ENCODE measurements at places on chromosomes 11 and 22. TPM values are rescaled to one million over a fixed set of nuclear protein-coding genes. Genes with fewer than 3 reads are reported as not detected.

Gene ANKK1
- 0.77 TPM for total RNA-seq

Gene NRIP3
- total RNA-seq = 1.9 TPM

Gene KRTAP5-2
- total RNA-seq = not detected

Gene ZBTB44
- 72.7 TPM for total RNA-seq

Gene KIRREL3
- total RNA-seq = 0.71 TPM

Gene CRYBB2
- 0.31 TPM for total RNA-seq

Gene NNMT
- 15.4 TPM for total RNA-seq

GRCh38 chr11:3836903-3837302 lies 3.9 kb downstream of the RHOG start:
- peak overlapping the region; percentile 46 for H3K27ac ChIP-seq
- no peaks in the 10 kb centered on the region for H3K27me3 ChIP-seq
- H3K36me3 ChIP-seq = peaks cover 4% of the 10 kb centered on the region
- peaks cover 44% of the 10 kb centered on the region for H3K4me1 ChIP-seq

DNA sequence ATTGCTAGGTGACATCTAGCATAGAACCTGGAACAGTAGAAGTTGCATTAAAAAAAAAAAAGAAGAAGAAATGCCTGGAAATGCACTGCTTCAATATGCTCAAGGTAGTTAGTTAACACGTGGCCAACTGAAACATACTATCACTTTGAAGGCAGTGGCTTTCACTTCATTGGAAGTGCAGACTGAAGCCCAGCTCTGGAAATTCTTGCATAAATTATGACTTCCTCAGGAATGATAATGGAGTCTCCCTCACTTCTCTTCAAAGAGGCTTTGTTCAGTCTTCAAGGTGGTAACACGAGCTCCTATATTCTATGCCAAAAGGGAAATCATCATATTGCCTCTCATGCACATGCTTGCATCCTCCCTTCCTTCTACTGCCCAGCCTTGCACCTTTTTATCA lies 715.9 kb upstream of the API5 start:
- H3K4me1 ChIP-seq = no peaks in the 10 kb centered on the region
- no peak overlapping the region for H3K4me3 ChIP-seq
- no peak for DNase-seq
- no peaks in the 10 kb centered on the region for H3K36me3 ChIP-seq

GRCh38 chr11:72226701-72227100 lies 2.1 kb downstream of the INPPL1 start:
- no peak for DNase-seq
- peaks cover 46% of the 10 kb centered on the region for H3K36me3 ChIP-seq
- H3K27ac ChIP-seq = no peak overlapping the region
- no peaks in the 10 kb centered on the region for H3K27me3 ChIP-seq
- no peak overlapping the region for H3K4me3 ChIP-seq
- H3K4me1 ChIP-seq = peaks cover 9% of the 10 kb centered on the region

GRCh38 chr11:93906486-93906885 lies 56.1 kb upstream of the VSTM5 start:
- no peak for DNase-seq
- no peaks in the 10 kb centered on the region for H3K36me3 ChIP-seq
- peaks cover 2% of the 10 kb centered on the region for H3K27me3 ChIP-seq
- H3K4me3 ChIP-seq = no peak overlapping the region
- no peaks in the 10 kb centered on the region for H3K4me1 ChIP-seq
- H3K27ac ChIP-seq = no peak overlapping the region

GRCh38 chr22:22462813-22463567 lies 45.6 kb downstream of the ZNF280B start:
- DNase-seq = no peak
- H3K4me3 ChIP-seq = no peak overlapping the region
- no peaks in the 10 kb centered on the region for H3K4me1 ChIP-seq
- no peaks in the 10 kb centered on the region for H3K36me3 ChIP-seq
- H3K27me3 ChIP-seq = no peaks in the 10 kb centered on the region

DNA sequence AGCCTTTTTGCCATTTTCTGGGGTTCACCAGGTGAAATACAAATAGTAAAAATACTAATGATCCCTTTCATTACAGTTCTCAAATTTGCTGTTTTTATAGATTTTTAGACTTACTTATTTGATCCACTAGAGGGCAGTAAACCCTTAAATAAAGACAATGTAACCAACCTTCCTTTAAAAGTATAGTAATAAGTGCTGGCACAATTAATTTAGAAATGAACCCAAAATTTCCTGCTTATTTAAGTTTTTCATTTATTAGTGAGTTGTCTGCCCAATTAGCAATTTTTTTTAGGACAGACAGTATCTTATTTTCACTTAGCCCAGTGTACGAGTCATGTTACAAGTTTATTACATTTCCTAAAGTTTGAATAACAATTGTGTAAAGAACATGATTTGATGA lies 4.7 kb downstream of the DDIAS start:
- H3K27ac ChIP-seq = no peak overlapping the region
- H3K36me3 ChIP-seq = no peaks in the 10 kb centered on the region
- no peak for DNase-seq
- no peaks in the 10 kb centered on the region for H3K4me1 ChIP-seq

GRCh38 chr22:39314251-39314971 lies 5.0 kb downstream of the RPL3 start:
- no peak overlapping the region for H3K27ac ChIP-seq
- no peak for DNase-seq
- no peaks in the 10 kb centered on the region for H3K27me3 ChIP-seq
- peaks cover 74% of the 10 kb centered on the region for H3K36me3 ChIP-seq

DNA sequence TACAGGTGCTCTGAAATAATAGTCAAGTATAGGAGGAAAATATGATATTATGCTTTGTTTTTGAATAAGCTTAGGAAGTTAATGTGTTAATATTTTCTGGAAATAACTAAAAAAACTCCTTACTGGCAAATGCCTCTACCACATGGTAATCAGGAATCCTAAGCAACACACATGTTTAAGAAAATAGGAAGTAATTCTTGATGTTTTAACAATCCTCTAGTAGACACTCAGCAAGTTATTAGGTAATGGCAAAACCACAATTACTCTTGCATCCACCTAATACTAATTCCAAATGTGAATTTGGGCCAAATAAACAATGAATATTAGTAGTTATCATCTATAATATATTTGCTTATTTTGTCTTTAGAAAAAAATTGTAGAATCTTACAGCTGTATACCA lies 53.6 kb downstream of the SLC35F2 start:
- H3K4me3 ChIP-seq = no peak overlapping the region
- no peaks in the 10 kb centered on the region for H3K27me3 ChIP-seq
- H3K4me1 ChIP-seq = no peaks in the 10 kb centered on the region
- DNase-seq = no peak
- H3K27ac ChIP-seq = no peak overlapping the region

DNA sequence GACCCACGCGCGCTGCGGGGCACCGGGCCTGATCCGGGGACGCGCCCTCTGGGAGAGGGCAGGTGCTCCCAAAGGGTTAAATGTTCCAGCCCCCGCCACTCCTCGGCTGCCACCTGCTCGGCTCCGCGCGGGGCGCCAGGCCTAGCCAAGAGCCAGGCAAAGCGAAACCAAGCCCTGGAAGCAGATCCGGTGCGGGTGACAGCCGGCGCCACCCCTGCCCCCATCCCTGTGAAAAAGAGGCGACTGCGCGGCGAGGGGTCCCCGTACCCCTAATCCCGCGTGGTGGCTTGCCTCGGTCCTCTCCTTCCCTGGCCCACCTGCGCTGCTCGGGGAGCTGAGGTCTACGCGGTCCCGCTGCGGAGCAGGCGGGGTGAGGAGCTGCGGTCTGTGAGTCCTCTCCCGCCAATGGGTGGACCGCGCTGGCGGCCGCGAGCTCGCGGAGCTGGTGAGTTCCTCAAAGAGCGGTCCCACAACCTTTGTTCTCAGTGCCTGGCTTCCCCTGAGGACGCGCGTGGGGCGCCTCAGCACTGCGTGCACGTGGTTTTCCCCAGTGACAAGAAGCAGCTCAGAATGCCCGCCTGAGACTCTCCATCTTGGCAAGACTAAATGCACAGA lies at the start of gene ME3:
Gene ME3 (minus strand): TSS at position 610 of the 615 bp plus-strand sequence.
- H3K4me1 ChIP-seq = no peaks in the 10 kb centered on the region
- peak within 1 kb of the TSS; percentile 78 for H3K4me3 ChIP-seq
- H3K27ac ChIP-seq = peak within 1 kb of the TSS; percentile 91
- H3K36me3 ChIP-seq = no peaks in the 10 kb centered on the region

GRCh38 chr11:115206365-115207022 lies 297.7 kb downstream of the CADM1 start:
- H3K27ac ChIP-seq = no peak overlapping the region
- no peak for DNase-seq
- no peak overlapping the region for H3K4me3 ChIP-seq
- no peaks in the 10 kb centered on the region for H3K27me3 ChIP-seq
- H3K4me1 ChIP-seq = no peaks in the 10 kb centered on the region

- no peaks in the 10 kb centered on the region for H3K4me1 ChIP-seq
- H3K36me3 ChIP-seq = no peaks in the 10 kb centered on the region
- H3K27ac ChIP-seq = no peak overlapping the region
- no peak overlapping the region for H3K4me3 ChIP-seq
- no peaks in the 10 kb centered on the region for H3K27me3 ChIP-seq
Observed at GRCh38 chr22:20610243-20610686, 102.9 kb downstream of the MED15 start.

- no peaks in the 10 kb centered on the region for H3K27me3 ChIP-seq
- no peak overlapping the region for H3K27ac ChIP-seq
- peaks cover 2% of the 10 kb centered on the region for H3K4me1 ChIP-seq
- no peak for DNase-seq
Observed at GRCh38 chr11:111632516-111633220, 30.4 kb downstream of the SIK2 start.

- H3K4me3 ChIP-seq = no peak overlapping the region
- no peaks in the 10 kb centered on the region for H3K36me3 ChIP-seq
- no peaks in the 10 kb centered on the region for H3K27me3 ChIP-seq
- H3K4me1 ChIP-seq = no peaks in the 10 kb centered on the region
Observed at GRCh38 chr11:129593098-129593497, 217.4 kb downstream of the BARX2 start.

DNA sequence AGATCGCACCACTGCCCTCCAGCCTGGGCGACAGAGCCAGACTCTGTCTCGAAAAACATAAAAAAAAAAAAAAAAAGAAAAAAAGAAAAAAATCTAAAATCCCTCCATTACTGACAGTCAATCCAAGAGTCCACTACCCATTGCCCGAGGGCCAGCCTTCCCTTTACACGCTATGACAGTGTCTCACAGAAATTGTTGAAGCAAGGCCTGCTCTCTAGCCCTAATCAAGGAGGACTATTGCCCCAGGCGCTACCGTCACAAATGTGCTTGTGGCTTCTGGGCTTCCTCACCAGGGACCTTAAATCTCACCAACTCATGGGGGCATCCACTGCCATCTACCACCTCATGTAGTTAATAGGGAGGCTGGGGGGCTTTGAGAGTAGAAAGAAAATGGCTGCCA lies 49.9 kb downstream of the UBASH3B start:
- no peaks in the 10 kb centered on the region for H3K36me3 ChIP-seq
- no peak for DNase-seq
- no peak overlapping the region for H3K27ac ChIP-seq
- H3K4me3 ChIP-seq = no peak overlapping the region
- no peaks in the 10 kb centered on the region for H3K27me3 ChIP-seq

DNA sequence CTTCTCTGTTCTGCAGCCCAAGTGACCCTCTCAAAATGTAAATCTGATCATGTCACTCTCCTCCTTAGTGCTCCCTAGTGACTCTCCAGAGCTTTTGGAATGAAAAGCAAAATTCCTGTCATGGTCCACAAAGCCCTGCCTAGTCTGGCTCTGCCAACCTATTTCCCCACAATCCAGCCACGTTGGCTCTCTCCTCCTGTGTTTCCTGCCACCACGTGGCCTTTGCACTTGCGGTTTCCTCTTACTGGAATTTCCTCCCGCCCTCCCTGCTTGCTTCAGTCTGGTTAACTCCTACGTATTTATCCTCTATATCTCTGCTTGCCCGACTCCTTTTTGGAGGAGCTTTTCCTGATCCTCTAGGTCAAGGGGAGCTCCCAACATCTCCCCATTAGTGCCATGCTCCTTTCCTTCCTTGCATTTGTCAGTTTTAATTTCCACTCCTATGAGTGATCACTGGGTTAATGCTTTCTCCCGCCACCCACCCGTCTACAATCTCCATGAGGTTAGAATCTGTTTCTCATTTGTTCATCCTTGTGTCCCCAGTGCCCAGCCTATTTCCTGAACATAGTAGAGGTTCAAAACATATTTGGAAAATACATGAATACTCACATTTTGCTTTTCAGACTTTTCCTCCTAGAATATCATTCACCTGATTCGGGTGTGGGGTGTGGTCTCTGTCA lies 11.5 kb downstream of the NNMT start:
- H3K36me3 ChIP-seq = no peaks in the 10 kb centered on the region
- H3K4me1 ChIP-seq = peaks cover 6% of the 10 kb centered on the region
- no peaks in the 10 kb centered on the region for H3K27me3 ChIP-seq
- H3K4me3 ChIP-seq = no peak overlapping the region
- H3K27ac ChIP-seq = peak overlapping the region; percentile 84

- H3K4me3 ChIP-seq = no peak overlapping the region
- no peak for DNase-seq
- no peaks in the 10 kb centered on the region for H3K36me3 ChIP-seq
- no peaks in the 10 kb centered on the region for H3K4me1 ChIP-seq
- H3K27ac ChIP-seq = no peak overlapping the region
Observed at GRCh38 chr11:125873881-125874555, 13.4 kb upstream of the HYLS1 start.

GRCh38 chr11:64447831-64448598 lies 89.1 kb downstream of the RPS6KA4 start:
- no peaks in the 10 kb centered on the region for H3K4me1 ChIP-seq
- no peak overlapping the region for H3K4me3 ChIP-seq
- H3K36me3 ChIP-seq = no peaks in the 10 kb centered on the region
- DNase-seq = no peak
- H3K27ac ChIP-seq = no peak overlapping the region

DNA sequence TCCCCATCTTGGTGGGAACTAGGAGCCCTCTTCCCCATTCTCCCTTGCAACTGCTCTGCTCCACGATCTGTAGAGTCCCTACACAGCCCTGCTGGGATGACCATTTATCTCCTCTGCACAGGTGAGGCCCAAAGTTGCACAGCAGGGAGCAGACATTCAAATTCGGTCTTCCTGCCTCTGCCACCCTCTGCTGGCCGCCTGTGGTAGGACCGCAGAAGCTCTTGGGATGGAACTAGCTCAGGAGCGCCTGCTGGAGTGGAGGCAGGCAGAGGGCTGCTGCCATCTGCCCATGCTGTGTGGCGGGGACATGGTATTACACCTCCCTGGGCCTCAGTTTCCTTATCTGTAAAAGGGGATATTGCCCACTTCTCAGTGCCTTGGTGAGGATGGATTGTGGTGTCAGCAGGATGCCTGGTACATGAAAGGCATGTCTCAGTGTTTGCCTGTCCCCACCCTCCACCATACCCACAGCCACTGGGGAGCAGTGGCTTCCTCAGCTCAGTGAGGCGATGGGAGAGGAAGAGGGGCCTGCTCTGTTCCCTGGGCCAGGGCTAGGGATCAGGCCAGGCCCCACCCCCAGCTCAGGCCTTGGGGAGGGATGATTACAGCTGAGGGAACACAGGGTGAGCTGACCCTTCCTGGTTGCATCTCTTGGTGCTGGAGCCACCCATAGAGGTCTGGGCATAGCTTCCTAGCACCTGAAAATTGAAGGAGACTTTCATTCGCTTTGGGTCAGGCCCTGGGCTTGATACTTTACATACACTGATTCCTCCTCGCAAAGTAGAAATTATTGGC lies 11.3 kb upstream of the OMP start:
- H3K27ac ChIP-seq = no peak overlapping the region
- H3K36me3 ChIP-seq = no peaks in the 10 kb centered on the region
- no peak overlapping the region for H3K4me3 ChIP-seq
- peak; percentile 75 for DNase-seq
